ENCODE measurements at places on chromosomes 2 and 18.

DNA sequence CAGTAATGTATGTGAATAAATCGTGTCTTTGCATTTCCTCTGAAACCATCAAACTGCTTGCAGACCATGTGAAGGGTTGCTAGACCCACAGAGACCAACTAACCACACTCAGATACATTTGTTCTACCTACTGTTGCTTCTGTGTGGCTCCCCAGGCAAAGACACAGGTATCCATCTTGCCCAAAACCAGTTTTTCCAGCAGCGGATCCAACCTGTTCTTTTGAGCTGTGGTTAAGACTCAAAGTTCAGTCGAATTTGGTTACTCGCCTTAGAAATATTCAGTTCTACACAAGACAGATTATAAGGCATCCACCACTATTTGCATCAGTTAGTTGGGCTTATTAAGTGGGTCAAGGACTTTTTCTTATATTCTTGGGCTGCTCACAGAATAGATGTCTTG is 276.2 kb upstream of the EPHA4 start:
- no peak for DNase-seq

- DNase-seq, result no peak
Observed at GRCh38 chr2:186595219-186595618, 5.4 kb downstream of the ITGAV start.

- no peak for DNase-seq
Observed at GRCh38 chr2:48519593-48519992, 10.4 kb upstream of the STON1 start.

DNA sequence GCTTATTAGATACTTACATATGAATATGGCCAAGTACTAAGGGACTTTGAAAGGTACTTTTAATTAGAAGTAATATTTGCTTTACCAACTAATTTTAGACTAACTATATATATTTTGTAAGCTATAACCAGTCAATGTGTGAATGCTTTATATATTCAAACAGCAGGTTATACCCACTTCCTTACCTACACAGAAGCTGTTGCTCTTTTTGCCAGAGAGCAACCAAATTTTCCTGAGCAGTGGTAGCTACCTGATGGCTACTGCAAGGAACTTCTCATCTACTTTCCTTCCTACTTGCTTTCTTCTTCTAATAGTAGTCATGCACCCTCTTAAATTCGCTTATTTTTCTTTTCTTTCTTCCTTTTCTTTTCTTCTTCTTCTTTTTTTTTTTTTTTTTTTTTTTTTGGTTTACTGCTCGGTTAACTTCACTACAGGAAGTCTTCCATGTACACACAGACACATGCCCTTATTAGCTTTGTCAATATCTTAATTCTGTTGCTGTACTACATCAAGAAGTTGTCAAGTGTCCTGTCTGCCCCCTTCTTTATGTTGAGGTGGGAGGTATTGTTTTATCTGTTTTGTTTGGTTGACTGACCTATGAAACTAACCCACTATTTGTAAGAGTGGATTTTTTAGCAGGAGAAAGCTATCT is 95.0 kb downstream of the EPC2 start:
- no peak for DNase-seq

DNA sequence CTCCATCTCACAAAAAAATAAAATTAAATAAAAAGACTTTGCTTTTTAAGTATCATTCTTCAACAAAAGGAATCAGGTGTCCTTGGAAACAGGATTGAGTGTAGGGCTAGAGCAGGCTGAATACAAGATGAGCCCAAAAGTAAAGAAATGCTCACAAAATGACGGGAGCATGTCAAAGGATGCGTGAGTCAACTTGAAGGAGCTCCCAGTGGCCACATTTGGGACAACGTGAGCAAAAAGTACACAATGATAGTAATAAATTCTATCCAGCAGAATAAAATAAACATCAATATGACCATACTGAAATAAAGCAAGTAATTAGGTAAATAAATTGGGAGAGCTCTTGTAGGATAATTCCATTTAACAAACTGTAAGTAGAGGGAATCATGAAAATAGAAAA is 220.7 kb downstream of the PHLPP1 start:
- DNase-seq, result no peak

DNA sequence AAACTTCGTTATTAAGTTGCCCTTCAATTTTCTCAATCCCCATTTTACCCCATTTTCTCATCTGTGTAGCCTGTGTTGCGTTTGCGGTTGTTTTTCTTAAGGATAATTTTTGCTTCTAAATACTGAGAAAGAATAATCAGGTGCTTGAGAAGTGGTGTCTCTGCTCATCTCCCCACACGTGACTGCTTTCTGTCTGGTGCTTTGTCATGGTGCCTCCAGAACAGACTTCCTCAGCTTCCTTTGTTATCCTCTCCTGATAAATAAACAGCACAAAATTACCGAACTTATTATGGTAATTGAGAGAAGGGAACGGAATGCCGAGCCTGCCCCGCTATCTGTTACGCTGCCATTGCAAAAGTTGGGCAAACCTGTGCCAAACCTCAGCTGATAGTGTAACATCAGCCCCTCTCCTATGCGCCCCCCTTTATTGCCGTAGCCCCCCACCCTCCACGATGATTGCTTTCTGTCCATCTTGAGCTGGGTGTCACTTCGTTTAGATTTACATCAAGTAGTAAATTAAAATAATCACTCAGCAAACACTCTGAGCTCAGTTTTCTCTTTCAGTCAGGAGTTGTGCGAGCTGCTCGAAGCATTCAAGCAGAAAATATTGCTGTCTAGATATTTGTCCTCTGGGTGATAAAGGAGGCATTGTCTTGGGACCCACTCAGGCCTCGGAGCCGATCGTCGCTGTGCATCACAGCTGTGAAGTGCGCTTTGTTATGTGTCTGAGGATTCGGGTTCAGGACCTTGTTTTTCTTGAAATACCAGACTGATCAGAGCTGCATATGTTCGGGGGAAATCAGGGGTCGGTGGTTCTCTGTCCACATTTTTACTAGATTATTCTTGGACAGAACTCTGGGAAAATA is 1008.5 kb upstream of the FANCL start:
- no peak for DNase-seq
